ENCODE measurements at places on chromosomes 12 and 14. TPM values are rescaled to one million over a fixed set of nuclear protein-coding genes. Genes with fewer than 3 reads are reported as not detected.

A2M gene
- 10.7 TPM for total RNA-seq

NOVA1 gene
- total RNA-seq: 8.9 TPM

DNA sequence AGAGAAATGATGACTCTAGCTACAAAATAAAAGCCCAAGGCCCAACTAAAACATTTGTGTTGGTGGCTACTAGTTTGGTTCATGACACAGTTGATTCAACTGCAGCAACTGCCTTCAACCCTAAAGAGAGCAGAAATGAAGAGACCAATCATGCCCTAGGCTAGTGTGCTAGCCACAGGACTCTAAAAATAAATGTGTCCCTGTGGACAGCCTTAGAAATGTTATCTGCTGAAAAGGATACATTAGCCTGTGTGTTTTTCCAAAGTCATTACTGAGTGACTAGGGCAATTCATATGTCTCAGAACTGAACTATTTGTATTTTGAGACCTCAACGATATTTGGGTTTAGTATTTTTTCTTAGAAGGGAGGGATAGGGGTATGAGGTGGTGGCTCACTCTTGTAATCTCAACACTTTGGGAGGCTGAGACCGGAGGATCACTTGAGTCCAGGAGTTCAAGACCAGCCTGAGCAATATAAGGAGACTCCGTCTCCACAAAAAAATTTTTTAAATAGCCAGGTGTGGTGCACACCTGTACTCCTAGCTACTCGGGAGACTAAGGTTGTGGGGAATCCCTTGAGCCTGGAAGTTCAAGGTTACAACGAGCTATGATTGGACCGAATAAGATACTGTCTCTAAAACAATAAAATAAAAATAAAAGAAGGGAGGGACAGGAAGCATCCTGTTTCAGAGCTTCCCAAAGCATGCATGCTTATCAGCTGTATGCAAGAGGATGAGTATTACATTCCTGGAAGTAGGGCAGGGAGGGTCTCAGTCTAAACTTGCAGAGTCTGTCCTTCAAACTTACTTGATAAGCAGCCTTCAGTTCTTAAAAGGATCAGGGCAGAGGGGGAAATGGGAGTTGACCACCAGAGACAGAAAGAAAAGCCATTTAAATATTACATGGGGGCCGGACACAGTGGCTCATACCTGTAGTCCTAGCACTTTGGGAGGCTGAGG is 29.6 kb upstream of the NAP1L1 start:
- no peak for DNase-seq

DNA sequence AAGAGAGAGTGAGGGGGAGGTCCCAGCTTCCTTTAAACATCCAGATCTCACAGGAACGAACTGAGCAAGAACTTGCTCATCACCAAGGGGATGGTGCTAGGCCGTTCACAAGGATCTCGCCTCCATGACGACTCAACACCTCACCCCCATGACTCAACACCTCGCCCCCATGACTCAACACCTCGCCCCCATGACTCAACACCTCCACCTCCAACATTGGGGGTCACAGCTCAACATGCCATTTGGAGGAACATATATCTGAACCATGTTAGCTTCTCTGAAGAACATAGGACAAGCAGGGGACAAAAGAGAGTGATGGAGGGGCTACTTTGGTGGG is 66.0 kb upstream of the LHX5 start:
- DNase-seq: no peak

Data from astrocyte (in vitro differentiated cells and primary cell).